ENCODE measurements at places on chromosomes 11 and 22.

GRCh38 chr11:35919244-35919643, 24.6 kb upstream of the LDLRAD3 start:
- DNase-seq = no peak

DNA sequence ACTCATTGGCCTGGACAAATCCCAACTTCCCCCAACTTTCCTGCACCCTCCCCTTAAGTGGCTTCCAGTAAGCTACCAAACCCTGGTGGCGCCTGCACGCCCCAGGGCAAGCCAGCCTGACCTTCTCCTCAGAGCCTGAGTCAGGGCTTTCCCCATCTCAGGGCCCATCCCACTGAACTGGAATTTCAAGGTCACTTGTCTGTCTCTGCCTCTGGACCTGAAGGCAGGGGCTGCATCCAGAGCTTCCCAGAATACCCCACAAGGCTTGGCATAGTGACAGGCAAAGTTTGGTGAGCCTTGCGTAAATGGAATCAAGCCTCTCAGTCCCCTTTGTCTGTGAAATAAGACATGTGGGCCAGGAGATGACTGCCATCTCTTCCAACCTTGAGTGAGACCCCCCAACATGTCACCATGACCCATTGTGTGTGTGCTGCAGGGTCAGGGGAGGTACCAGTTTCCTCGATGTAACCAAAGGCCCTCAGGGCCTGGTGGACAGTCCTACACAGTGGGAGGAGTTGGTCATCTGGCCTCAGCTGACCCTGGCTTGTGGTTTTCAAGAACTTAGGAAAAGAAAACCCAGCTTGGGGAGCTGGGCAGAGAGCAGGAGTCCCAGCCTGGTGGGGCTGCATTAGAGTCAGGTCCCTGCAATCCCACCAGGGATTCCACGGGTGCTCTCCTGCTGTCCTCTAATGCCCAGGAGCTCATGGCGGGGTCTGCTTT, 8.9 kb downstream of the ALX4 start:
- no peak for DNase-seq

DNA sequence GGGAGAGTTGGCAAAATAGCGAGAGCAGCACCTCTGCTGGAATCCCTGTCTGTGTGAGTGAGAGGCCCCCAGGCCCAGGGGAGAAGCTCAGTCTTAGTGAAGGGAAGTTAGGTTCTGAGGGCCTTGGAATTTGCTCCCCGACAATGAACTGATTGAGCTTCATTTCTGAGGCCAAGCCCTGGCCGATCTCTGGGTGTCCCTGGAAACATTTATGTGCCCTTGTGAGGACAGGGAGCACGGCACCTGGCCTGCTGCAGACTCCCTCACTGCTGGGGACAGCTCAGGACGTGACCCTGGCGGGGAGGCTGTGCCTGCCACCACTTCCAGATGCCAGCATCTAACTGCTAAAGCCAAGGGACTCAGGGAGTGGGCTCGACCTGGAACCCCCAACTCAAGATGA, 52.0 kb downstream of the ARHGAP8 start:
- no peak for DNase-seq

- DNase-seq = no peak
These were observed 506.1 kb downstream of the BRD1 start for GRCh38 chr22:49321477-49322055.

GRCh38 chr11:114106986-114107385, 47.5 kb downstream of the ZBTB16 start:
- DNase-seq = no peak

- DNase-seq = no peak
These were observed 43.7 kb downstream of the WNT11 start for GRCh38 chr11:76162336-76163288.

DNA sequence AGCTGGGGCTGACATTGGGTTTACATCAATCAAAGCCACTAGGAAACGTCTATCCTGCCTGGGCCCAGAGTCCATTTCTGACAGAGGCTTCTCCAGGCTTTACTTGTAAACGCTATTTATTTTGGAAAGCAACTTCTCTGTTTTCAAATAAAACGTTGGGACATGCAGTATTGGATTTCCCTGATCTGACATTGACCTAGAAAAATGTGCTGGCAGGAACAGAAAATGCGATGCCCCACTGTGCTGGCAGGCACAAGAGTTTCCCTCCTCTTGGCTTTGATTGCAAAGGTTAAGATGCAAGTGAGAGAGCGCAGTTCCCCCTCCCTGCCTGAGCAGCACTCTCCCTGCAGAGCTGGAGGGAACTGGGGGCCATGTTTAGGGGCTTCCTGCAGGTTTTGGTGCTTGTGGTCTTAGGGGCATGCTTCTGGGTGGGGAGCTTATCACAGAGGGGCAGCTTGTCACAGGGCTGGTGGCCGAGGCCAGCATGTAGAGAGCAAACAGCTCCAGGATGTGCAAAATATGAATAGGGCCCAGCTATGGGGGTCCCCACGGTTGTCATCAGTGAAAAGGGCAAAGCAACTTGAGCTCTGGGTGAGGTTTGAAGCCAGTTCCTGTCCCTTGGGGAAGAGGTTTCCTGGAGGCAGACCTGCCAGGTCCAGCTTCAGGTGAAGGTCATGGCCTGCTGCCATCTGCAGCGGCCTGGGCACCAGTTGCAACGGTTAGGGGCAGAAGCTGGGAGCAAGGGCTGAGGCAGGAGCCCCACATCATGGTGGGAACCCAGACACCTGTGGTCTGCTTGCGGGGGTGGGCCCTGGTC, 42.3 kb upstream of the DKK3 start:
- DNase-seq = no peak

DNA sequence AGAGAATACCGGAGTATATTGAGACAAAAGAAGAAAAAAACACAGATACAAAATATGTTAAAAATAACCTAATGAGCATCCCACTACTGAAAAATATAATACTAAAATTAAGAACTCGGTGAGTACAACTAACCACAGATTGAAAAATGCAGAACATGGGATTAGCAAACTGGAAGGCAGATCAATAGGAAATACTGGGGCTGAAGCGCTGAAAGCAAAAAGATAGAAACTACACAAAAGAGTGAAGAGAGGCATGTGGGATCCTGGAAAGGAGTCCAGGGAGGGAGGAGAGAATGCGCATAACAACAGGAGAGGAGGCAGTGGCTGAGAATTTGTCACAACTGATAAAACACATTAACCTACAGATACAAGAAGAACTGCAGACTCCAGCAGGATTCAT, 159.3 kb downstream of the EFCAB6 start:
- no peak for DNase-seq

DNA sequence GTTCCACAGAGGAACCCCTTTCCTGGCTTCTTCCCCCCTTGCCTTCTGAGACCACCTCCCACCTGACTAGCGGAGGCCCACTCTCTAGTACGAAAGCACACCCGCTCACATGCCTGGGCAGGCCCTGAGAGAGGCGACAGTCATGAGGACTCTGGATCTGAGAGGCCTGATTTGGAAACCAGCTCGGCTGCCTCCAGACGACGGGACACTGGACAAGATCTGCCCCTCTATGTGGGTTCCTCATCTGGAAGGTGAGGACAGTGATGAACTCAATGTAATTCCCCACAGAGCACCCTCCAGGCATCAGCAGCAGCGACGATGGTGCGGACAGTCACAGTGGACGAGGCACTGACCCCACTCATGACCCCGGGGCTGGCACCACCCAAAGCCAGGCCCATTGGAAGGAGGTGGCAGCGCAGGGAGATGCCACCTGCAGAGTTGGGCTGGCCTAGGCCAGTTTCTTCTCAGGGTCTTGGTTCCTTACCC, 7.5 kb downstream of the SULT4A1 start:
- no peak for DNase-seq

All from esophagus squamous epithelium (tissue), 5 donors.